ENCODE measurements at places on chromosomes 2 and 18. TPM values are rescaled to one million over a fixed set of nuclear protein-coding genes. Genes with fewer than 3 reads are reported as not detected.

GRCh38 chr2:218755567-218756404, 26.2 kb upstream of the CYP27A1 start:
- DNase-seq: no peak

DNA sequence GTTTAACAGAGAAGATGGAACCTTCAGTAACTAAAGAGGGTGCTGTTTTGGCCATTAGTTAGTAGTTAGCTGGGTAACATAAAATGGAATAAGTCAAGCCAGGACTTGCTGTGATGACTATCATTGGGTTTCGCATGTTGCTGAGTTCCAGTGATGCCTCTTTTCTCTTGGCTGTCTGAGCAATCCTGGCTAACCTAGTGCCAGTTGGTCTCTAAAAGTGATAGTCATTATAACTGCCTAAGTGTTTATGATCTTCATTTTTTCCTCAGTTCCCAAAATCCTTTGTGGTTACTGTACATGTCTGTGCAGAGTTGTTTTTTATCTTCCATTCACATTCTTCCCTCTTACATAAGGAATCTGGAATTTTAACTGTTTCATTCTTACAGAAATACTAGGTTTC, 33.4 kb downstream of the WDR43 start:
- no peak for DNase-seq

DNA sequence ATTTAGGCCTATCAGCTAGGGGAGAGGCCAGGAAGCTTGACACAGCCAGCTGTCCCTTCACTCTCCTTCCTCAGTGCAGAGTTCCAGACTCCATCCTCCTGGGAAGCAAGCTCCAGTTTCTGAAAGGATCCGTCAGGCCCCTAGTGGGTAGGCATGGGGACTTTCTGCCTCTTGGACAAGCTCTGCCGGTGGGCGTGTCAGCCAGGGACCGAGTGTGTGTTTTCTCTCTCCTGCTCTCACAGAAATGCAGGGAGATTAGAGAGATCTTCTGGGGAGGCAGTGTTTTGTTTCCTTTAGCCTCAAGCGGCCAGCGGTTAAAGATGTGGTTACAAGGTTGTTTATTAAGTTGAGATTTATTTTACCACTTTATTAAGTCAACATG, 29.9 kb upstream of the OTOS start:
- peak; percentile 24 for DNase-seq

- DNase-seq: no peak
These were observed 65.8 kb downstream of the BOD1L2 start for GRCh38 chr18:57212678-57213077.

GRCh38 chr18:52339891-52340371, at the start of gene DCC:
DCC (plus strand) TSS chr18:52340197; CDS start chr18:52340788, 591 bp downstream.
- no peak for DNase-seq

DNA sequence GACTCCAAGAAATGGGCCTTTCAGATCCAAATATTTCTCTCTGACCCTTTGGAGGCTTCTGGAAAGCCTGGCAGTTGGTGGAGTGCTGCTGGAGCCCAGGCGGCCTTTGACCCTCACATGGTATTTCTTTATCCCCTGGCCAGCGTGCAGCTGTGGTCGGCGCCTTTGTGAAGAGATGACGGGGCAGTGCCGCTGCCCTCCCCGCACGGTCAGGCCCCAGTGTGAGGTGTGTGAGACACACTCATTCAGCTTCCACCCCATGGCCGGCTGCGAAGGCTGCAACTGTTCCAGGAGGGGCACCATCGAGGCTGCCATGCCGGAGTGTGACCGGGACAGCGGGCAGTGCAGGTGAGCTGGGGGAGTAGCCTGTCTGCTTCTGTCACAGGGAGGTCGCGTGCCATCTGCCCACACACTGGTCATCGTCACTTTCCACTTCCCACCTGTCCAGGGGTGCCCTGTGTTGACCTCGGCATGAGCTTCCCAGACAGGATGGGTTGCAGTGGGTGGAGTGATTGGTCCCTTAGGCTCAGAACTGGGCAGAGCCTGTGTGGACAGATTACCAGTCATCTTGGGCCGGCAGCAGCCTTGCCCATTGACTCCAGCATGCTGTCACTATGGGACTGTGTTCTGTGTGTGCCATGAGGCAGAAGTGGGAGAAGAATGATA, 158.2 kb downstream of the LAMA3 start:
- no peak for DNase-seq

- DNase-seq: no peak
These were observed 580.8 kb downstream of the ERBB4 start for GRCh38 chr2:211957799-211958198.

- DNase-seq: no peak
These were observed 350.8 kb downstream of the TRIB2 start for GRCh38 chr2:13067508-13067907.

DNA sequence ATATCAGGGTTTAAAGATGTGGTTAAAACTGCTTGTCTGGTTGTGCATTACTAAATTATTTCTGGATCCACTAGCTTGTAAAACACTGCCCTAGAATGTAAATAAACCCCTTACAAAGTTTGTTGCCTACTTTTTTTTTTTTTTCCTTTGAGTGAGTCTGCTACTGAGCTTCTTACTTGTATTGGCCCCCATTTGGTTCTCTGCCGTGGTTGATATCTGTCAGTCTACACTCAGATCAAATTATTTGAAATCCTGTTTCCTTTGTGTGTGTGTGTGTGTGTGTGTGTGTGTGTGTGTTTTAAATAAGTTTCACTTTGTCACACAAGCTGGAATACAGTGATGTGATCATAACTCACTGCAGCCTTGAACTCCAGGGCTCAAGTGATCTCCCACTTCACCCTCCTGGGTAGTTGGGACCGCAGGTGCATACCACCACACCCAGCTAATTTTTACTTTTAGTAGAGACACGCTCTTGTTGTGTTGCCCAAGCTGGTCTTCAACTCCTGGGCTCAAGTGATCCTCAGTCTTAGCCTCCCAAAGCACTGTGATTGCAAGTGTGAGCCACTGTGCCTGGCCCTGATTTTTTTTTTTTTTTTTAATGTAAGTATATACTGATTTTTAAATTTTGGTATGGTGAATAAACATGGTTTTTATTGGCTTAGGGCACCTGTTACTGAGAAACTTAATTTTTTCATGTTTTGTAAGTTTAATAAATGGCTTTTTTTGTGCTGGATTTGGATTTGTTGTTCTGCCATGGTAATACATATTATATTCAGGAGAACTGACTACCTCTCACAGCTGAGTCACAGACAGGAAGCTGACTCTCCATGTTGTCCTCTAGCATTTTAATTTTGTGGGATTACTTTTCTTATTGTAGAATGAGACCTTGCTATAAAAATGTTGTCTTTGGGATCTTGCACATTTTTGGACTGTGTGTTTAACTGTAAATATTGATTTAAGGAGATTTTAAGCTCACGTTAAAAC, 48.5 kb downstream of the MAP4K4 start:
- no peak for DNase-seq

GRCh38 chr2:119579424-119580295, 35.4 kb downstream of the CFAP221 start:
- DNase-seq: no peak

DNA sequence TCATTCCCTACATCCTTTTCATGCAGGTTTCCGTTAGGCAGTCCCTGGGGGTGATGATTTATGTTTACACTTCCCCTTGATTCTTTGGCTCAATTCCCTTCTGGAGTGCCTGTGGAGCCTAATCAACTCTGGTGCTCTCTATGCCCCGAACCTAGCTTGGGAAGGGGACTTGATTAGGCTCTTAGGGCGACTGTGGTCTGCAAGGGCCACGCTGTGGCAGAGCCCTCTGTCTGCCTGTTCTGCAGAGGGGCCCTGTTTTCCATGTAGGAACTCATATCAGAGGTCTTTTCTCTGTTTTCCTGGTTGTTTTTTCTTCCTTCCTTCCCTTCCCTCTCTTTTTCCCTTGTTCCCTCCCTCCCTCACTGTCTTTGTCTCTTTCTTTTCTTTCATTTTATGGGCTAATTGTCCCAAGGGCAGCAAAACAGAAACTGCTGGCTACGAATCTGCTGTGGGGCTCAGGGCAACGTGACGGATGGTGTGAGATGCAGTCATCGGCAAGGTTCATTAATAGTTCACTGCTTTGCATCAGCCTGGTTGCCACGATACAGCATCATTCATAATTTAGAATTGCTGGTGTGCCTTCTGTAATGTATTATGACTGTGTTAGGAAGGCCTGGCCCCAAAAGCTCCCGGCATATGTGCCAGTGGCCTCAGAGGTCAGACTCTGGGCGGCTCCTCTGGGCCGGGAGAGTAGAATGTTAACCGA, 134.5 kb downstream of the NAPG start:
- no peak for DNase-seq

GRCh38 chr2:97998431-97999005, 2.8 kb upstream of the TMEM131 start:
- no peak for DNase-seq

DNA sequence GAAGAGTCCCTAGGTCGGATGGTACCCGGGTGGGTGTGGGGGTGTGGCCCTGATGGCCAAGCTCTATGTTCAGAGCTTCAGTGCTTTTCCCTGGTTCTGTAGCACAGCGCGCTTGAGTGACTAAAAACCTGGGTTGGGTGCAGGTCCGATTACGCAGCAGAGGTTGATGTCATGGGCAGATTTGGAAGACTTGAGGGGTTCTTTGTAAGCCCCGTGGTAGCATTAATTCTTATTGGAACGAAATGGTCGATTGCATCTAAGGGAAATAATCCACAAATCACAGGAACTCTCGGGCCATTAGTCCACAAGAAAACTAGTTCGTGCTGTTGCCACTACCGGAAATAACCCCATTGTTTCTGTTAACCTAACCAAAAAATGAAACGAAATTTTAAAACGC, 9.0 kb downstream of the HOXD8 start:
- DNase-seq: no peak

GRCh38 chr2:210991107-210991506, 434.7 kb downstream of the CPS1 start:
- DNase-seq: no peak

GRCh38 chr2:177543007-177543760, 150.6 kb downstream of the AGPS start:
- no peak for DNase-seq

DNA sequence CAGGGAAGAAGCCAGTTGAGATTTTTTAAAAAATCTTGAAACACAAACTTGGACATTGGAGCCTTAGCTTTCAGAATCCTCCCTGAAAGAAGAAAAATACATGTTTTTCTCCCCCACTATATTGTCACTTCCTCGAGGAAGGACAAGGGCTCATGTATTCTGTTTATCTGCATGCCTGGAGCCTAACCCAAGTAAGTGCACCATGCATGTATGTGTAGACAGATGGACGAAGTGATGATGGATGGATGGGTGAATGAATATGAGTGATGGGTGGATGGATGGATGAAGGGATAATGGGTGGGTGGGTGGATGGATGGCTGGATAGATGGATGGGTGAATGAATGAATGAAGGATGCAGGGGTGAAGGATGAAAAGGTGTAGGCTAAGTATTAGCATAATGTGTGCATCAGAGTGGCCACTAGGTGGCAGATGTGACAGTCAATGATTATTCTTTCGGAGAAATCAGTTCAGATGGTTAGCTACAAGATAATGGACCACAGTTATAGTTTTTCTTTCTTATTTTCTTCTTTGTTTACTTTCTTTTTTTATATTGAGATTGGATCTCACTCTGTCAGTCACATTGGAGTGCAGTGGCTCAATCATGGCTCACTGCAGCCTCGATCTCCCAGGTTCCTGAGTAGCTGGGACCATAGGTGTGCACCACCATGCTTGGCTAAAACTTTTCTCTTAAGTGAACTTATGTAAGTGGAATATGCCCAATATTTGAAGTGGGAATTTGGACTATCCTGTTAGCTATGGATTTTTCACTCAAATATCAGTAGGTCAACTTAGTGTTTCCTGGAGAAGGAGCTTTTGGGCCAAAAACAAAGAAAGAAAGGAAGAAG, 18.5 kb upstream of the CCDC93 start:
- no peak for DNase-seq

- no peak for DNase-seq
These were observed 41.5 kb downstream of the CHN1 start for GRCh38 chr2:174963437-174964400.

- no peak for DNase-seq
These were observed 76.3 kb downstream of the CD226 start for GRCh38 chr18:69871363-69871762.

GRCh38 chr18:78255013-78255412, 724.6 kb upstream of the SALL3 start:
- no peak for DNase-seq

- no peak for DNase-seq
These were observed 186.4 kb upstream of the COL3A1 start for GRCh38 chr2:188787658-188788240.

DNA sequence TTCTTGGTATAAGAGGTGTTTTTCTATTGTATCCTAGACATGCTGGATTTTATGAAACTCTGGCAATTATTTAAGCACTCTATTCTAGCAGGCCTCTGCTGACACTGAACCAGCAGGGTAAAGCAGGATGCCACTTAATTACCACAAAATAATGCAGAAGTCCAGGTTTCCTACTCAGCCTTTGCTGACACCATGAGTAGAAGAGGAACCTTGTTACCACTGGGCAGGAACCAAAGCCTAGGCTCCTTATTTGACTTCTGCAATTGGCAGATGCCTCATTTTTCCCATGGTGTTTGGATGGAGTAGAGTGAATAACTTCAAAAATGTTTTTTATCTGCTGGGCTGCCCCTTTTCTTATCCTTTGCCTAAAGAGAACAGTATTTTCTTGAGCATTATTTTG, 60.8 kb downstream of the THNSL2 start:
- no peak for DNase-seq

DNA sequence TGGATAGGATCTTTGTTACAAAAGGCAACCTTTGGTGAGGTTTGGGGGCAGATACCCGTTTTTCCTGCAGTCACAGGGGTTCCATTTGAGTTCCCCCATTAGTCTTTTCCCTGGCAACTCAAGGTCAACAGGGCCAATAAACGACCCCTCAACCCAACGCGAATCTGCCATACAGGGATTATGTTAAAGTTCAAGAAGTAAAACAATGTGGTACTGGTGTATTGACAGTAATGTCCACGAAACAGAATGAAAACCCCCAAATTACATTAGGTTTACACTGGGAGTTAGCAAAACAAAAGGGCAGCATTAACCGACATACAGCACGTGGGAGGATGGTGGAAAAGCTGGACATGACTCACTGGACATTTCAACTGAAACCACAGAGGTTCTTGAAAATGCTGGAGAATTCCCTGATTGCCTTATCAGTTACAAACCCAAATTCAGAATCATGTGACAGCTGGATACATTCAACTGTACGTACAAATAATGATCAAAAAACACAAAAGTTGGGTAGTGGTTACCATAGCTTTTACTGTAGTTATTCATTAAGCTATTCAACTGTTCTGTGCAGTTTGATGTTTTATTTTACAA, 4.9 kb upstream of the IMP4 start:
- no peak for DNase-seq

DNA sequence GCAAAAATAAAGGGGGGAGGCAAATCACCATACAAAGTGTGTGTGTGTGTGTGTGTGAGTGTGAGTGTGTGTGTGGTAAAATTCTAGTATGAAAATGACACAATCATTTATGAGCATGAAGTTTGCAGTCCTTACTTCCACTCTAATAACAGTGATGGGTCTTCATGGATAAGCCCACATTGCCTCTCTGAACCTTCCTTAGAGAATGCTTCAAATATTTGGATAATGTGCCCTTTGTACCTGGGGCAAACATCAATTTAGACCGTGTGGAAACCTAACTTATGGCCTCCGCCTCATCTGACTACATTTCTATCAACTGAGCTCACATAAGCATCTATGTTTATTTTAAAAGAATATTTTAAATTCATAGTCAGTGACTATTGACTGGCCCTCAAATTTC, 3.7 kb downstream of the SCN9A start:
- DNase-seq: no peak

GRCh38 chr2:225821351-225821750, 421.8 kb downstream of the NYAP2 start:
- DNase-seq: no peak

CPO gene
- not detected for total RNA-seq

PARD6G gene
- total RNA-seq: 1.3 TPM

CAPN14 gene
- 0.16 TPM for total RNA-seq

CCDC121 gene
- 3.5 TPM for total RNA-seq

POTEE gene
- total RNA-seq: not detected

IL36G gene
- total RNA-seq: not detected

ZFP36L2 gene
- 41.4 TPM for total RNA-seq

Data from cardiac septum (tissue), 1 donor.